Natural killer cell treated with Interleukin-12 subunit alpha and Interleukin-12 subunit beta and Interleukin-15 and Interleukin-18, amount 100 ng/mL, for 72 hours (primary cell): ENCODE measurements at places on chromosomes 1 and 21. TPM values are rescaled to one million over a fixed set of nuclear protein-coding genes. Genes with fewer than 3 reads are reported as not detected.

DNA sequence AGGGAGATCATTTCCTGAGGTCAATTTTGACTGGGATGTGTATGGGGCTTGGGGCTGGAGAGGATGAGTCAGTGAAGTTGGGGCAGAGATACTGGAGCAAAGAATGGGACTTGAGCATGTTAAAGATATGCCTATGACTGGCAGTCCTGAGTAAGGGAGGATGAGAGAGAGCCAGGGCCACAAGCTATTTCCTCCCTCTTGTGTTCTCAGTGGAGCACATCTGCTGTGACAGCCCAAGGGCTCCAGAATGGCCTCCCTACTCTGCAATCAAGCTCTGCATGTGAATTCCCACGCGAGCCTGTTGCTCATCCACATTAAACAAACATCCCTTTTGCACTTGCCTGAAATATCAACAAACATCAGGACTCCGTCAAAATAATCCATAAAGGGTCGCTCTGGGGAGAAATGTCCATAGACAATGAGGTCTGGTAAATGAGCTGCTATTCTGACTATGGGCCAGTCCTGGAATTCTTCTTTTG is 9.2 kb downstream of the ADCY10 start:
- H3K4me1 ChIP-seq = no peaks in the 10 kb centered on the region
- H3K27me3 ChIP-seq = peaks cover 6% of the 10 kb centered on the region
- no peak overlapping the region for H3K27ac ChIP-seq
- no peak overlapping the region for H3K4me3 ChIP-seq
- no peak for DNase-seq
- H3K36me3 ChIP-seq = no peaks in the 10 kb centered on the region

- no peaks in the 10 kb centered on the region for H3K36me3 ChIP-seq
- H3K27me3 ChIP-seq = peaks cover 12% of the 10 kb centered on the region
- H3K4me1 ChIP-seq = no peaks in the 10 kb centered on the region
- no peak overlapping the region for H3K4me3 ChIP-seq
- H3K27ac ChIP-seq = no peak overlapping the region
Observed at GRCh38 chr21:45430521-45431501, 25.8 kb downstream of the COL18A1 start.

- no peak overlapping the region for H3K4me3 ChIP-seq
- no peaks in the 10 kb centered on the region for H3K4me1 ChIP-seq
- no peaks in the 10 kb centered on the region for H3K36me3 ChIP-seq
- H3K27me3 ChIP-seq = peaks cover 6% of the 10 kb centered on the region
- no peak overlapping the region for H3K27ac ChIP-seq
Observed at GRCh38 chr1:178324003-178324402, 172.8 kb downstream of the CLEC20A start.

DNA sequence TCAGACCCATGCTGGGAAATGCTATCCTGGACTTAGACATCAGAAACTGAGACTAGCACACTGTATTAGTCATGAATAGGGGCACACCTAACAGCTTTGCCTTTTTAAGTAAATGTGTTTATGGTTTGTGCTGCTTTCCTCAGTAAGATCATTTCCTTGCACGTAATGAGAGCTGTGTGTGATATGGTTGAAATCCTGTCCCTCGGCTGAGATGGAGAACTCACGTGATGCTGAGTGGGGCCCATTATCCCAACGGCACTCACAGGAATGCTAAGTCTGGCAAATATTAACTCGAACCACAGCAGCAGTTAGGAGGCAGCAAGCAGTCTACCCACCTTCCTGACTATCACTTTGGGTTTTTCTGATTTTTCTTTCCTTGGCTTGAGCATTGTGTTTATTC is 38.2 kb downstream of the BCL9 start:
- H3K27ac ChIP-seq = no peak overlapping the region
- H3K4me3 ChIP-seq = no peak overlapping the region
- H3K27me3 ChIP-seq = peaks cover 47% of the 10 kb centered on the region

GRCh38 chr1:226498640-226499008 is 49.9 kb upstream of the STUM start:
- no peak overlapping the region for H3K4me3 ChIP-seq
- H3K27me3 ChIP-seq = peaks cover 13% of the 10 kb centered on the region
- H3K36me3 ChIP-seq = peaks cover 5% of the 10 kb centered on the region
- H3K4me1 ChIP-seq = no peaks in the 10 kb centered on the region

GRCh38 chr1:237411621-237412020 is 369.6 kb downstream of the RYR2 start:
- no peak for DNase-seq
- H3K36me3 ChIP-seq = no peaks in the 10 kb centered on the region
- no peak overlapping the region for H3K27ac ChIP-seq
- peaks cover 3% of the 10 kb centered on the region for H3K4me1 ChIP-seq

- no peak for DNase-seq
- peaks cover 8% of the 10 kb centered on the region for H3K36me3 ChIP-seq
- no peaks in the 10 kb centered on the region for H3K27me3 ChIP-seq
- H3K4me3 ChIP-seq = no peak overlapping the region
- peaks cover 41% of the 10 kb centered on the region for H3K4me1 ChIP-seq
Observed at GRCh38 chr1:165695031-165695430, 3.3 kb downstream of the ALDH9A1 start.

- no peaks in the 10 kb centered on the region for H3K4me1 ChIP-seq
- H3K27ac ChIP-seq = no peak overlapping the region
- H3K27me3 ChIP-seq = no peaks in the 10 kb centered on the region
- no peak for DNase-seq
- no peaks in the 10 kb centered on the region for H3K36me3 ChIP-seq
Observed at GRCh38 chr1:100868364-100868995, 26.2 kb downstream of the EXTL2 start.

- no peaks in the 10 kb centered on the region for H3K36me3 ChIP-seq
- H3K27ac ChIP-seq = no peak overlapping the region
- H3K4me1 ChIP-seq = no peaks in the 10 kb centered on the region
Observed at GRCh38 chr1:186188736-186189135, 186.3 kb downstream of the TPR start.

DNA sequence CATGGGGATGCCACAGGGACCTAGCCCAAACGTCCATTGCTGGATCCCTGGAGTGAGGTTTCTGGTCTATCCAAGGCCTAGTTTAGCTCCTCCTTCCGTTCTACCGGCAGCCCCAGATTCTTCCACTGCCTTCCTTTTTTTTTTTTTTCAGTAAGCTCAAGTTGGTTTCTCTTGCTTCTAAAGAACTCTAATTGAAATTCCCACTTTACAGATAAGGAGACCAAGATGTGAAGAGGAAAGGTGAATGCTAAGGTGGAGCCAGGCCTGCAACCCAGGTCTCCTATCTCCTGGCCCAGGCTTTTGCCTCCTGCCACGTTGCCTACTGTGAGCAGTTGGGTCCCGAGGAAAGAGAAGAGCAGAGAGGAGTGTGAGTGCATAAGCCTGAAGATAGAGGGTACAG is 31.5 kb upstream of the CLIC4 start:
- H3K4me3 ChIP-seq = no peak overlapping the region
- H3K27ac ChIP-seq = no peak overlapping the region
- peaks cover 16% of the 10 kb centered on the region for H3K4me1 ChIP-seq
- no peaks in the 10 kb centered on the region for H3K36me3 ChIP-seq
- H3K27me3 ChIP-seq = no peaks in the 10 kb centered on the region

- H3K27ac ChIP-seq = no peak overlapping the region
- H3K36me3 ChIP-seq = no peaks in the 10 kb centered on the region
- no peak for DNase-seq
- no peak overlapping the region for H3K4me3 ChIP-seq
- no peaks in the 10 kb centered on the region for H3K27me3 ChIP-seq
- no peaks in the 10 kb centered on the region for H3K4me1 ChIP-seq
Observed at GRCh38 chr1:239247285-239247684, 139.1 kb upstream of the CHRM3 start.

GRCh38 chr1:25568090-25568833 is 24.9 kb downstream of the LDLRAP1 start:
- H3K4me3 ChIP-seq = no peak overlapping the region
- no peak overlapping the region for H3K27ac ChIP-seq
- H3K27me3 ChIP-seq = no peaks in the 10 kb centered on the region
- no peaks in the 10 kb centered on the region for H3K4me1 ChIP-seq
- no peaks in the 10 kb centered on the region for H3K36me3 ChIP-seq
- DNase-seq = no peak

DNA sequence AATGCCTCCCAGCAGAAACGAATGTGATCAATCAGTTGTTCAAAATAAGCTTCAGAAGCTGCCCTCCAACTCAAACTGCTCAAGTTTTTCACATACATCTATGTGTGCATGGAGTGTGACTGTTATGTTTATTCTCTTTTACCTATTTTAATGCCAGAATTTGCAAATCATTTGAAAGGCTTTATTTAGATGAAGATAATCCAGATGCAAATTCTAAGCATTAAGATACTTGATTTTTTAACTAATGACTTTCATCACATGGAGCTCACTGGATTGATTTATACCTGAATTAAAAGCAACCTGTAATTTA is 69.5 kb downstream of the PLD5 start:
- H3K27ac ChIP-seq = no peak overlapping the region
- H3K36me3 ChIP-seq = no peaks in the 10 kb centered on the region
- no peaks in the 10 kb centered on the region for H3K4me1 ChIP-seq
- H3K27me3 ChIP-seq = peaks cover 2% of the 10 kb centered on the region

DNA sequence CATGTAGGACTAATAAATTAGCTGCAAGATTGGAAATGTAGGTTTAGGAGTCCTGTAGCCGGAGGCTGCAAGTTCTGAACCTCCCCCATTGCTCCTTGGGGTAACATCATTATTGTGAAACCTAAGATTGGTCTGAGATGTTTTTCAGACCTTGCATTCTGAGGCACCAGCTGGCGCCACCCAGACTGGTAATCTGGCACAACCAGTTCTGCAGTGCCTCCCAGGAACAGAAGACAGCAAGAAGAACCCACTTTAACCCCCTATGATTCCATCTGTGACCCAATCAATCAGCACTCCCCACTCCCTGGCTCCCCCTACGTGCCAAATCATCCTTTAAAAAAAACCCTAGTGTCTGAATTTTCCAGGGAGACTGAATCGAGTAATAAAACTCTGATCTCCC is 11.6 kb upstream of the DNAJC6 start:
- peaks cover 2% of the 10 kb centered on the region for H3K27me3 ChIP-seq
- H3K4me3 ChIP-seq = no peak overlapping the region
- no peaks in the 10 kb centered on the region for H3K4me1 ChIP-seq
- no peak for DNase-seq

DNA sequence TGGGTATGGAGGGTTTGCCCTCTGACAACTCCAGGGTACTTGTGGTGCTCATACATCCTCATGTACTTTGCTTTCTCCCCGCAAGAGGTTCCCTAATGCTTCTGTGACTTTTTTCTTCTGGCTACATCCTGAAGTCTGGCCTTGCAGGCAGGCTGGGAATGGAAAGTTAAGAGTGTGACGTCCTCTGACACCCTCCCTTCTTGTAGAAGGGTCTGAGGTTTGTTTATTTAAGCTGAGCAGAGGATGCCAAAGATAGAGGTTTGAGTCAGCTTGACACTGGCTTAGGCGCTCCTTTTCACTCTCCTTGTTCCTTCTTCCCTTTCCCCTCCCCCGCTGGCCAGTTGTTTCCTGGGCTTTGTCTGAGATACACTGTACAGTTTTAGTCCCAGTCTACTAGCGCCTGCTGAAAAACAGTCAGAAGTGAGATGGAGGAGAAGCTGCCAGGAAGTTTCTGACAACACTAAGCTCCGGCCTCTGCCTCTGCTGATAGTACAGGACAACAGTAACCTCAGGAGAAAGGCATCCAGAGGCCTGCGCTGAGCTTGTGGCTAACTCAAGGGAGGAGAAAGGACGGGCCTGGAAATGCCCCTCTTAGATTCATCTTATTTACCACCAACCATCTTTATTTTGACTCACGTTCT is at the start of gene MACF1:
Gene MACF1, plus strand, starts transcription at position 255 of the 641 bp plus-strand sequence. Its CDS starts 328 bp downstream, at position 583.
- peaks cover 53% of the 10 kb centered on the region for H3K4me1 ChIP-seq
- H3K27me3 ChIP-seq = no peaks in the 10 kb centered on the region
- DNase-seq = peak; percentile 64
- peaks cover 4% of the 10 kb centered on the region for H3K36me3 ChIP-seq

LCE1E gene
- total RNA-seq = not detected

IL12RB2 gene
- total RNA-seq = 317 TPM

NHLH1 gene
- 1.2 TPM for total RNA-seq

HMCN1 gene
- 1.4 TPM for total RNA-seq

HPCAL4 gene
- total RNA-seq = 0.64 TPM

ADGRB2 gene
- total RNA-seq = 1.2 TPM

PTGS2 gene
- total RNA-seq = 3.8 TPM

C1orf116 gene
- total RNA-seq = not detected

OLIG1 gene
- 0.20 TPM for total RNA-seq
